ENCODE measurements at places on chromosomes 11 and 22.

DNA sequence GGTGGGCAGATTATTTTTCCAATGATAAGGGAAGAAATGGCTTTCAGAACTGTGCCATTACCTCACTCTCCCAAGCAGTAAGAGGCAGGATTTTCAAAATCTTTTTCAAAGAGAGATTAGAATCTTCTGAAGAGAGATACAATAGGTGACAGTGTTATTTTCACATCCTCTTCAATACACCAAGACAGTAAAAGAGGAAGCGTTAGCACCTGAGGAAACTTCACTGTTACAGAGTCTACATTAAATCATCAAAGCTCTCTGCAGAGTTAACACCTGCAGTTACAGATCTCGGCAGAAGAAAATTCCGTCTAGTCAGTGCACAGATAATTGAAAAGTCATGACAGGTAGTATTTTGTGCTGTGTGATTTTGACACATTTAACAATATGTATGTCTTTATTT, 144.9 kb downstream of the PGR start:
- DNase-seq, result no peak

- no peak for DNase-seq
Observed at GRCh38 chr11:27697679-27698275, 2.5 kb downstream of the BDNF start.

DNA sequence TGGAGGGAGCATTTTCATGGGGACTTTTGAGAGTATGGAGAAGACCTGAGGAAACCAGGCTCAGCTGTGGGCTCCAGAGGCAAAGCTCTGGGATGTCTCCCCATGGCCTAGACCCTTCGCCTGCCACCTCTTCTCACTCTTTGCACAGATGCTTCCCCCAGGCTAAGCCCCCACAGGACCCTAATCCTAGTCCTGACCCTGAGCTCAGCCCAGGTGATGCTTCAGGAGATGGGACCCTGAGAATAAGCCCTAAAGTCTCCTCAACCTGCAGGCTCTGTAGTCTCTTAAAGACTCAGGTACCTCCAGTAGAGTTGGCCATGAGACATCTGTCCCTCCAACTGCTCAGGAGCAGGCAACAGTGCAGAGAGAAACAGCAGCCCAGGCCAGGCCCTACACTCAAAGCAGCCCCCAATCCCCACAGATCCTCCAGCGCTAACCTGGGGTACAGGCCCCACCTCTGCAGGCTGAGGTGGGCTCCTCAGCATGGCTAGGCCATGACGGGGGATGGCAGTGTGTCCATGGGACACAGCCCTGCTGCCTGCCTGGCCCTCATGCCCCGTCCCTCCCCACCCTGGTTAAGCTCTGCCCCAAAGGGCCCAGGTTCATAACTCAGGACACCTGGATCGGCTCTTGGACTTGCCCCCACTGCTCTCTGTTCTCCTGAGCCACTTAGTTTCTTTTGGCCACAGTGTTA, 39.4 kb downstream of the GGTLC2 start:
- DNase-seq, result no peak

- no peak for DNase-seq
Observed at GRCh38 chr11:114395736-114396135, 4.6 kb downstream of the C11orf71 start.

GRCh38 chr11:36000616-36001190, 56.8 kb downstream of the LDLRAD3 start:
- no peak for DNase-seq
